ENCODE measurements at places on chromosomes 3 and 15.

DNA sequence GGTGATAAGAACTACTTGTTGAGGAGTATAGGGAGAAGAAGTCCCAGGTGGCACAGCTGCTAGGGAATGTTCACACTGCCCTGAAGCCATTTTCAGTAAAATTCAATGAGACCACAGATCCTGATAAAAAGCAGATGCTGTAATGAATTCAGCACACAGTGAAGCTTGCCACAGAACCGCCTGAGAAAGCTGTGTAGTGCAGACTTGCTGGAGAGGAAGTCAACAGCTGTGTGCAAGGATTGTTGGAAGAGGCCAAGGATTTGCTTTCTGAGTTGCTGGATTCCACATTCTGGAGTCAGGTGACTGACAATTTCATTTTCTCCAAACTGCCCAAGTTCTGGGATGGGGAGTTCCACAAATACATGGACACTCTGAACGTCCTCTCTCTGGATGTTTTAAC is 70.9 kb downstream of the ANP32A start:
- DNase-seq: no peak

DNA sequence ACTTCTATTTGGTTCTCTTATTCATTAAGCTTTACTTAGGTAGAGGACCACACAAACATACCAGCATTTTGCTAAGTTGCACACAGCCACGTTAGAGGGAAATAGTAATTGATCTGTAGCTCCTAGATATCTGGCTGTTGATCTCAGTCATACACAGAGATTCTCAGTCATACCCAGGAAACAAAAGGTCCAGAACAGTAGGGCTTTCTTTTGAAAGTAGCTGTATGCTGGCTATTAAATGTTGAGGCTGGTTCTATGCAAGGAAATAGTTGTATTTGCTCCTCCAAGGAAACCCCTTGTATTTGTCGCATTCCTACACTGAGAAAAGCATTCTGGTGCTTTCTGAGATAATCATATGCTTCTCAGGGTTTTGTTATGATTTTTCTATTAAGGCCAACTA is 523.8 kb downstream of the SOX2 start:
- DNase-seq: no peak

GRCh38 chr3:119649761-119650160 is 10.6 kb downstream of the POPDC2 start:
- no peak for DNase-seq

GRCh38 chr15:63857461-63857856 is 23.7 kb upstream of the HERC1 start:
- DNase-seq: no peak

GRCh38 chr3:195250473-195251251 is 20.3 kb downstream of the XXYLT1 start:
- peak; percentile 23 for DNase-seq

DNA sequence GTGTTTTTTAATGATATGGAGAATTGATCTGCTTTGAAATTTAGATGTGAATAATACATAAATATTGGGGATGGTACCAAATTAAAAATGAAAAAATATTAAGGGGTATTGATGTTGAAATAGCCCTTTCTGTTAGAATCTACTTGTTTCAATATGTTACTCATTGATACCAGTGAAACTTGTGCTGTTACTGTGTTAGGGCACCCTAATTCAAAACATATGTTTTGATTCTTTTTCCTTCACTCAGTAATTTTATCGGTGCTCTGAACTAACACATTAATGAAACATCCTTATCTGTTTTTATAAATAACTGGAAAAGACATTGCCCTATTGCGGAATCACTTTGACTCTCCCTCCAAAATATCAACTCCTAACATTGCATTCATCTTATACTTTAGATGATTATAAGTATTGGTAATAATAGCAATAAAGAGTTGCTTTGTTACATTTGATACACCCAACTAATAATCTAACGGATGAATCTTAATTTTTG is 52.0 kb upstream of the CCNB2 start:
- no peak for DNase-seq

GRCh38 chr3:88028876-88029275 is 29.9 kb downstream of the CGGBP1 start:
- DNase-seq: no peak

DNA sequence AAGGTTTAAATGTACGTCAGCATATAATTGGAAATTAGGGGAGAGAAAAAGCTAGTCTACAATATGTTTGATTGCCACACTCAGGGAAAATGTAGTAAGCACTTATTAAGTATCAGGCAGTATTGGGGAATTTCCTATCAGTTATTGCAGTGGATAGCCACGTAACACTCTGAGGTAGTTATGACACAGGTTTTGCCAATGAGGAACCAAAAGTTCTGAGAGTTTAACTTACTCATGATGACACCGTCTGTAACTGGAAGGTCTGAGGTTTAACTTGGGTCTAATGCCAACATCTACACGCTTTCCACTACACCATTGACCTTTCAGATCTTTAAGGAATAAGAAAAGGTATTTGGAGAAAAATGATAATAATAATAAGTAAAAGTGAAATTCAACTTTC is 89.5 kb downstream of the ZMAT3 start:
- no peak for DNase-seq

DNA sequence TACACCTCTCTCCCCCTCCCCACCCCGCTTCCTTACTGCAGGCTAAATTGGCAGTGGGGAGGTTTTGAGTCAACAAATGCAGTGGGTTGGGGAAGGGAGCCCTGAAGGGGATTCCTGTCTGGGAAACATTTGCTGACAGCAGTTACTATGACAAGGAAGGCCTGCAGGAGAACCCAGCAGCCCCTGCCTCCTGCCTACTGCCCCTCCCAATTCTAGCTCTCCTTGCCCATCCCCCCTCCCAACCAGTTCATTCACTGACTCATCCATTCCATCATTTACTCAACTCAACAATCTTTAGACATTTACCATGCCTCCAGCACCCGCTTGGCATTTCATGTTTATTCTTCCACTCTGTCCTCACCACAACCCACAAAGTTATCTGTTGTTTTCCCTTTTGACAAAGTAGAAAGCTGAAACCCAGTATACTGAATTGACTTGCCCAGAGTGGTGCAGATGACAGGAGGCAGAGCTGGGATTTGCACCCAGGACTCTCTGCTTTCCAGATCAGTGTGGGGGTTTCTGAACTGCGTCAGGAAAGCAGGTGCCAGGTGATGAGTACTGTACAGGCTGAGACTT is 75.0 kb downstream of the MAGEF1 start:
- DNase-seq: peak; percentile 53

- DNase-seq: no peak
These were observed 4.1 kb upstream of the PAK6 start for GRCh38 chr15:40234783-40235182.

GRCh38 chr3:18687286-18687685 is 262.1 kb upstream of the SATB1 start:
- no peak for DNase-seq

- no peak for DNase-seq
These were observed 45.0 kb downstream of the PDHB start for GRCh38 chr3:58388550-58389091.

- no peak for DNase-seq
These were observed 73.6 kb downstream of the TM4SF4 start for GRCh38 chr3:149547954-149548668.

GRCh38 chr3:186754006-186754405 is 29.4 kb upstream of the EIF4A2 start:
- no peak for DNase-seq

GRCh38 chr3:64983583-64984359 is 296.0 kb upstream of the ADAMTS9 start:
- no peak for DNase-seq

DNA sequence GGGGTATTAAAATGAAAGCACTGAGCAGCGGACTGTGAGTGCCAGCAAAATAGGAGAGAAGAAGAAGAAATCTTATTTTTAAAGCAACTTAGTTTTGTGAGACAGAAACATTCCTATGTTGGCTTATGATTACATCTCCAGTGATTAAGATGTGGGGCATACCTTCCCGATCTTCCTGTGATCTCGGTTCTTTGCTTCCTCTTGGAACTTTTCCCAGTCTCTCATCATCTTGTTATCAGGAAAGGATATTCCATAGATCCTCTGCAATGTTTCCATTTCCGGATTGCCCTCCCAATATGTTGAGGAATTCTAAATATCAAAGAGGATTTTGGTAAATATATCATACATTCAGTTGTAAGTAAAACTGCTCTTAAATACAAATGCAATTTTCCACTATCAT is 22.2 kb downstream of the TARS3 start:
- no peak for DNase-seq

DNA sequence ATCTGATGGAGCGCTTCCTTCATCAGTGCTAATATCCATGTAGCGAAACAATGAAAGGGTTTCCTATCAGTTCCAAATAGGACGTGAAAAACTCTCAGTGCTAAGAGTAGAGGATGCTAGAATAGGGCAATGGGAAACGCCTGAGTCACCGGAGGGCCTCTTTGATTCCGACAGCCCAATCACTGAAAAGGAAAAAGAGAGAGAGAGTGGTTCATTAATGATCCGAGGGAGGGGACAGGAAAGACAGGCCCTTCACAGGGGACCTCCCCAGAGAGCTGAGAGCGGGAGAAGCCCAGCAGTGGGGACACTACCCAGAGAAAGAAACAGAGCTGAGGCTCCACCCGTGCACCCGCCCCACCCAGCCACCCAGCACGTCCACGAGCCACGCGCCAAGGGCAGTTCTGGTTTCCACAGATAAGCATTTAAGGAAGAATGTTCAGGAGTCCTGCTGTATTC is 76.9 kb downstream of the RPN1 start:
- DNase-seq: no peak

DNA sequence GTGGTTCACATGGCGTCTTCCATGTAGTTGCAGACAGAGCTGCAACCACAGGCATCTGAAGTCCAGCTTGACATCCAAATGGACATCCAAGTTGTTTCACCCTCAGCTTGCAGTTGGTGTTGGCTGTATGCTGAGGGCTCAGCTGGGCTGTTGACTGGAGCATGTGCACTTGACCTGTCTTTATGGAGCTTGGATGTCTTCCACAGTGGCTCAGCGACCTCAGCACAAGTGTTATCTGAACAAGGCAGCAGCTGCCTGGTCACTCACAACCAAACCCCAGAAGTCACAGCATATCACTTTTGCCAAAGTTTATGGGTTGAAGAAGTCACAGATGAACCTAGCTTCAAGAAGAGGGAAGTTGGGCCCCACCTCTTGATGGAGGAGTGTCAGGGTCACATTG is 92.9 kb downstream of the TPRA1 start:
- no peak for DNase-seq

GRCh38 chr3:62503516-62503915 is 130.2 kb upstream of the FEZF2 start:
- DNase-seq: no peak

GRCh38 chr3:172569128-172570008 is 46.1 kb upstream of the TNFSF10 start:
- no peak for DNase-seq

GRCh38 chr3:128399221-128399915 is 67.3 kb downstream of the DNAJB8 start:
- no peak for DNase-seq

DNA sequence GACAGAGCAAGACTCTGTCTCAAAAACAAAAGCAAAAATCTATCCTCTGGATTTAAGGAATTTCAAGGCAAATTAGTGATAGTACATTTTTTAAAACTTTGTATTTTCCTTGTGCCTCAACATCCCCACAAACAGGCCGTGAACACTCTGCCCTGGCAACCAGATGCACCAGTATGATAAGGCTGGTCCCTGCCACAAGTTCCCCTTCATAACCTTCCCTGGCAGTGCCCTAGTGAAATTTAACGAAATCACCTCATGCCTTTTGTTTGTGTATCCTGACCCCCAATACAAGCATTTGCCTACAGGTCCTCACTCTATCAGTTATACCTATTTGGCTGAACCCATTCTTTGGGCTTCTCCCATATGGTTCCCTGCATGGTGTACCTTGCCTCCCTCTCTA is 107.4 kb upstream of the FLNB start:
- DNase-seq: no peak

DNA sequence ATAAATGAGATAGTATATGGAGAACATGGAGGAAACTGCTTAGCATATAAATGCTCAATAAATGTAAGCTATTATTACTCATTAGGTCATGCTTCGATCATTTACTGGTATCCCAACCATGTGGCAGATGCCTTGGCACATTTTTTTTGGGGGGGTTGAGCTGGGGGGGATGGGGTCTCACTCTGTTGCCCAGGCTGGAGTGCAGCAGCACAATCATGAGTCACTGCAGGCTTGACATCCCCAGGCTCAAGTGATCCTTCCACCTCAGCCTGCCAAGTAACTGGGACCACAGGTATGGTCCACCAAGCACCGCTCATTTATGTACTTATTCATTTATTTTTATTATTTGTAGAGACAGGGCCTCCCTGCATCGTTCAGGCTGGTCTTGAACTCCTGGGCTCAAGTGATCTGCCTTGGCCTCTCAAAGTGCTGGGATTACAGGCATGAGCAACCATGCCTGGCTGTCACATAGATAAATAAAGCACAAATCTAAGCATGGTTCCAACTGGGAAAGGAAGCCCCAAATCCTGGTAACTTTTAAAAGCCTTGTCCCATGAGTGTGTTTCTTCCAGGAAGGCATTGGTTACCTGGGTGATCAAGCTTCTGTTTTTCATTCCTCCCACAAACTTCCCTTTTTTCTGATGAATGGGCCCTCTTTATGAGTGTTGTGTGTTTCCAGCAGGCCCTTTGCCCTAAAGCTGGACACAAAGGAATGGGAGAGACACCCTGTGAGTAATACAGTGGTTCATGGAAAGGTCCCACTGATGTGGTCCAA is 147.4 kb upstream of the UMPS start:
- DNase-seq: no peak

DNA sequence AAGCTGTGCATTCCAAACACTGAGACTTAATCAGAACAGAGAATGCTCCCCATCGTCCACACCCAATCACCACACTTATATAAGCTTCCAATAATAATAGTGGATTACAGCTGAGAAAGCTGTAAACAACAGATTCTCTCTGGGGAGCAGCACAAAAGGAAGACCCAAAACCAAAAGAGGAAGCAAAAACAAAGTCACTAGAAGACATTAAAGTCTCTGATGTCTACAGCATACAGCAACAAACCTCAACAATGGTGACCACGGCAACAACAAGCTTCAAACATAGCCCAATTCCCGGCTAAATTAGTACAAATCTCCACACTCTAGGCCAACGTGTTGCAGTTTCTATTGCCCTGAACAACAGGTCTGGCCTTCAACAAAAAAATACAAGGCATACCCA is 37.7 kb downstream of the ZDHHC23 start:
- DNase-seq: no peak

- DNase-seq: no peak
These were observed 63.2 kb upstream of the SPPL2A start for GRCh38 chr15:50828610-50829206.

Measured in stimulated activated CD8-positive, alpha-beta memory T cell treated with anti-CD3 and anti-CD28 coated beads, Interleukin-4, amount 100 ng/mL, for 48 hours (primary cell).